GM13976 (cell line): ENCODE measurements at places on chromosomes 6 and 20.
A peak's percentile ranks its signal among the peaks of the same experiment; 100 is the strongest.

GRCh38 chr20:4550740-4551139 is 171.0 kb upstream of the PRND start:
- DNase-seq, result no peak

GRCh38 chr6:139778688-139779087 is 404.2 kb upstream of the CITED2 start:
- no peak for DNase-seq

GRCh38 chr6:21556511-21556910 is 37.0 kb upstream of the SOX4 start:
- no peak for DNase-seq

- peak; percentile 26 for DNase-seq
Observed at GRCh38 chr6:104789770-104790190, 69.9 kb downstream of the HACE1 start.

GRCh38 chr6:97819710-97820109 is 536.7 kb upstream of the MMS22L start:
- DNase-seq, result no peak
